ENCODE measurements at places on chromosomes 1 and 21. TPM values are rescaled to one million over a fixed set of nuclear protein-coding genes. Genes with fewer than 3 reads are reported as not detected.

DNA sequence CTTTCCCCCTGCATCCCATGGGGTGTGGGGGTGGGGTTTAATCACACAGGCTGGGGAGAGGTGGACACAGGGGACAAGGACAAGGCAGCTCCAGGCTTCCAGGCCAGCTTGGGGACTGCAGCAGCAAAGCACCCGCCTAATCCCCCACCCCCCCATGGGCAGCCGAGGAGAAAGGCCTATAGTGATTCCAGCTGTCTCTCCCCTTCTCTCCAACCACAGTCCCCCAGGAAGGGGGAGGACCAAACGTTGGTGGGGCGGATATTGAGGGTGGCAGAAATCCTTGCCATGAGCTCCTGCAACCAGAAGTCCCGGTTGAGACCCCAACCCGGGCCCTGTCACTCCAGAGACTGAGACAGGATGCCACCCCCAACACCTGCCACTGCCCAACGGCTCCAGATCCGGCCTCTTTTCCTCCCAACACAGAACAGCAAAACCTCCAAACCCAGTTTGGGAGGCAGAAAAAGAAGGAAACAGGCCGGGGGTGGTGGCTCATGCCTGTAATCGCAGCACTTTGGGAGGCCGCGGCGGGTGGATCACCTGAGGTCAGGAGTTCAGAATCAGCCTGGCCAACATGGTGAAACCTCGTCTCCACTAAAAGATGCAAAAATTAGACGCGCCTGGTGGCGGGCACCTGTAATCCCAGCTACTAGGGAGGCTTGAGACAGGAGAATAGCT is 1.7 kb downstream of the EPHA2 start:
- H3K27me3 ChIP-seq, result no peaks in the 10 kb centered on the region
- peaks cover 51% of the 10 kb centered on the region for H3K4me1 ChIP-seq
- H3K4me3 ChIP-seq, result peak overlapping the region; percentile 75
- peak overlapping the region; percentile 91 for H3K27ac ChIP-seq
- peaks cover 15% of the 10 kb centered on the region for H3K36me3 ChIP-seq

CREB3L4 gene
- 6.3 TPM for total RNA-seq

DNA sequence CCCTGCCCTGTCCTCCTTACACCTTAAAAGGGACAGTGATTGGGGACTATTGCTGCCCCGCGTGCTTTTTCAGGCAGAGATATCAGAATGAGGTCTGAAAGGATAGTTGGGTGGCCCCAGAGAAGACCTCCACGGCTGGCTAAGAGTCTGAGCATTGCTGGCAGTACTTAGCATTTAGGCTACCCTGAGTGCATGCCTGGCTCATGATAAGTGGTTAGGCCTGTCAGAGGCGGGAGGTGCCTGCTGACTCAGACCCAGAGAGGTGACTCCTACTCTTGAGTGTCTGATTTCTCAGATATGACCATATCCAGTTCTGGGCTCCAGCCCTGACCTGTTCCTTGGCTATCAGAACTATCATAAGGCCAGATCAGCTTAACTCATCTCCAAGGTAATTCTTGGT is 213.7 kb downstream of the PBX1 start:
- no peaks in the 10 kb centered on the region for H3K4me1 ChIP-seq
- H3K27ac ChIP-seq, result peak overlapping the region; percentile 80
- peak; percentile 46 for DNase-seq
- no peaks in the 10 kb centered on the region for H3K27me3 ChIP-seq

DNA sequence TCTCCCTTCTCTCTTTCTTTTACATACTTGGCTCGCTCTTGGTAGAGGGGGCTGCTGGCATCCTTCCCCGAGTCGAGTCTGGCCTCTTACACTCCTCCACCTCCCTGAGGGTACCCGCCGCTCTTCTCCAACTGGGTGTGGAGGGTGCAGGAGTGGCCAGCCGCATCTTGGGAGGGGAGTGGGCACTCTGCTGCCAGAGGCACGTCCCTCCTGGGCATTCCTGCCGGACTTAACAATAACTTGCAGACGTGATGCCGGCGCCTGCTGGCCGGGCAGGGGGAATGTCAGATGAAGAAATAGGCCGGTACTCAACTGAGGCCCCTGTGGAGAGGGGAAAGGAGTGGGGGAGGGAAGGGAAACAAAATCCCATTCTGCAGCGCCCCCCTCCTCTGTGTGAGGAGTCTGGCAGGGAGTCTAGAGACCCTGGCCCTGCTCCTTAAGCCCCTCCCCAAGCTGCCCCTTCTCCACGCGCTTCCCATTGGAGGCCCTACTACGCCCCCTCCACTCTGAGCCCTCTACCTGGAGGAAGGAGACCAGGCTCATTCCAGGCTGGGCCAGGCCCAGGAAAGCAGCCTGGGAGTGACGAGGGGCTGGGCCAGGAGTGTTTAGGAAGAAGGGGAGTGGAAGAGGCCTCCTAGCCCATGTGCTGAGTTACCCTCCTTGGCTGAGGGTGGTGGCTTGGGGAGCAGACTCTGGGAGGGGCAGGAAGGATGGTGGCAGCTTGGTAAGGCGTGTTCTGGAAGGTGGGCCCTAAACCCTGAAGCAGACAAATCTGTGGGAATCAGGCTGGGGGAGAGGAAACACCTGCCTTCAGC is 1.8 kb downstream of the ATP2B4 start:
- no peaks in the 10 kb centered on the region for H3K27me3 ChIP-seq
- peaks cover 5% of the 10 kb centered on the region for H3K36me3 ChIP-seq
- H3K27ac ChIP-seq, result peak overlapping the region; percentile 90

- H3K27ac ChIP-seq, result no peak overlapping the region
- no peak overlapping the region for H3K4me3 ChIP-seq
- H3K27me3 ChIP-seq, result no peaks in the 10 kb centered on the region
- H3K4me1 ChIP-seq, result no peaks in the 10 kb centered on the region
- no peak for DNase-seq
- no peaks in the 10 kb centered on the region for H3K36me3 ChIP-seq
Observed at GRCh38 chr21:15264084-15264665, 199.4 kb upstream of the NRIP1 start.

ORC1 gene
- total RNA-seq, result not detected

HSD3B2 gene
- total RNA-seq, result 9.9 TPM

DNA sequence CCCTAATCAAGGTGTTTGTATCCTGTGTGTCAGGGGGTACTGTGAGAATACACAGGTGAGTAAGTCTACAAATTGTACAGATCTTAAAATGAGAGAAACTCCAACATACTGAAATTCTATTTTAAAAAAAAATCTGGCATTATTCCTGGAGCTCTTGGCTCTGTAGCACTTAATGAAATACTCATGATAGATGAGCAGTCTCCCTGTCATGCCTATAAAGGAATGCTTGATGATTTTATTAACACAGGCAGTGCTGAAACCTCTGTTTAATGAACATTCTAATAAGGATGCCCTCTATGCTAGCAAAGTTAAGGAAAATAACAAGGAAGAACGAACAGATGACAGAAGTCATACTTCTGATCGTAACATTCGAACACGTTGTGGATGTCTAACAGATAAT is 233.9 kb upstream of the NEGR1 start:
- H3K27ac ChIP-seq, result no peak overlapping the region
- H3K27me3 ChIP-seq, result no peaks in the 10 kb centered on the region
- DNase-seq, result no peak
- no peaks in the 10 kb centered on the region for H3K36me3 ChIP-seq
- no peaks in the 10 kb centered on the region for H3K4me1 ChIP-seq

ADGRB2 gene
- total RNA-seq, result 1.9 TPM

Data from ascending aorta (tissue), 2 donors.